Naive thymus-derived CD4-positive, alpha-beta T cell (primary cell): ENCODE measurements at places on chromosomes 11 and 22. TPM values are rescaled to one million over a fixed set of nuclear protein-coding genes. Genes with fewer than 3 reads are reported as not detected.
A peak's percentile ranks its signal among the peaks of the same experiment; 100 is the strongest.

GRCh38 chr11:71996946-71997345 is 1.8 kb upstream of the IL18BP start:
- no peak for DNase-seq

DNA sequence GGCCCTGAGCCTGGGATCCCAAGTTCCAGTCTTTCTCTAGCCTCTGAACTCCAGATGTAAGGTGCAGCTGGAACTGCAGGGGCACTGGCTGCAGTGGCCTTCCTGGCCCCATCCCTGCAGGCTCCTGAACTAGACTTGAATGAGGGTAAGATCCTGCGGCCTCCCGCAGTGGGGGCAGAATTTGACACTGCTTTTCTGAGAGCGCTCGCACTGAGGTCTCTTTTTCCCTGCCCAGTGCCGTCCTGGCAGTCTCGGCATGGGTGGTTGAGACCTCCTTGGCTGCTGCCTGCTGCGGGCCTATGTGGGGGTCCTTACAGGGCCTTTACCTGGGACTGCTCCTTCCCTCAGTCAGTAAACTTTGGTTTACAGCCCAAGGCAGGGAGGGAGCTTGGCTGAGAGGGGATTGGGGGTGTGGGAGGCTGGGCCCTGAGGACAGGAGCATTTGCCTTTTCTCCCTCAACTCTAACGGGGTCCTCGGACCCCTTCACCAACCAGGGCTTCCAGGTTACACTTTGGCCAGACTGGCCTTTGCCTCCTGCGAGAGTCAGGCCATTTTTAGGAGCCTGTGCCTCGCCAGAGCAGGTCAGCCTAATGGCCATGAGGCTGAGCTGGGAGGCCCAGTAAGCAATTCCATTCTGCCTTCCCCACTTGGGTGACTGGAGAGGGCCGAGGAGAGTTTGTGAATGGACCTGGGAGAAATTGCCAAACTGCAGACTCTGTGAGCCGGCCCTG is 35.4 kb downstream of the FAM83F start:
- no peak for DNase-seq

DNA sequence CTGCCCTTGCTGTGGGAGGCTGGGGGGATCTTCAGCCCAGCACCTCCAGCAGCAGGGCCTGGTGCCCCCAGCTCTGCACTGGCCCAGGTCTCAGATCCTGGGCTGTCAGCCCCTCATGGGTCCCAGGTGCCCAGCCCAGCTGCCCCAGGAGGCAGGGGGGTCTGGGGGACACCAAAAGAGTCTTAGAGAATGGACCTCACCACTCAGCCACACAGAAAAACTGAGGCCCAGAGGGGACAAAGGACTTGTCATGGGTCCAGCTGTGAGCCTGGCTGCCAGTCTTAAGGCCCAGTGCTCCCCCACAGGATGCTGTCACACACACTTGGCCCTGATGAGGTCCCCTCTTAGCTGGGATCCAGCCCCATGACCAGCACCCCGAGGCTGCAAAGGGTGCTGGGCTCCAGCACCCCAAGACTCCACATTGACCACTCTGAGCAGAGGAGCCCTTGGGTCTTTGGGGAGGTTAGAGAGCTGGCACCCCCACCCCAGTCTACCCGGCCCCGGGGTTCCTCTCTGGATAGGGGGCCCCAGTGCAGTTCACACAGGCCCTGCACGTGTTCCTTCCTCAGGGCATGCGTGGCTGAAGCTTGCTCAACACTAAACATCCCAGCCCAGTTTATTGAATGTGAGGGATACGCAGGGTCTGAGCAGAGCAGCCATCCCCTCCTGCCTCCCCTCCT is 54.4 kb downstream of the IGLL5 start:
- no peak for DNase-seq

DNA sequence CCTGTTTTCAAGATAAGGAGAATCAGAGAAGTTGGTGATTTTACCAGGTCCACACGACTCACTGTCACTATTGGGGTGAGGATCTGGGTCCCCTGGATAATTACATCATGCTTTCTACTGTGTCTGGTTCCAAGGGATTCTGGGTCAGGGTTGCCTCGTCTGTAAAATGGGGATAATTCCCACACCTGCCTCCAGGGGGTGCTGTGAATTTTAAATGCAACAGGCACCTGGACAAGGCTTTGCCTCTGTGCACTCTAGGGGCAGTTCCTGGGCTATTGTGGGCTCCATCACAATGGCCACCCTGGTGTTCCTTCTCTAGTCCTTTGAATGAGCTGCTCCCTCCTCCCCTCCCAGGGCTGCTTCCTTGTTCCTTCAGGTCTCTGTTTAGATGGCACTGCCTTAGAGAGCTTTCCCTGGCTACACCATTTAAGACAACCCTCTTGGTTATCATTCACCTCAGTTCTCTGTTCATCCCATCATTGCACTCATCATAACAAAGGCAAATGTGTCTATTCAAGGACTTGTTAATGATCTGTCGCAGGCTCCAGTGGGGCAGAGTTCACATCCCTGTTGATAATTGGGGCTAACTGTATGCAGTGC is 178.6 kb downstream of the MIAT start:
- DNase-seq: peak; percentile 20

- DNase-seq: no peak
These were observed 104.5 kb upstream of the LMO1 start for GRCh38 chr11:8368194-8368593.

GRCh38 chr11:104819107-104819506 is 79.2 kb downstream of the CASP12 start:
- DNase-seq: no peak

DNA sequence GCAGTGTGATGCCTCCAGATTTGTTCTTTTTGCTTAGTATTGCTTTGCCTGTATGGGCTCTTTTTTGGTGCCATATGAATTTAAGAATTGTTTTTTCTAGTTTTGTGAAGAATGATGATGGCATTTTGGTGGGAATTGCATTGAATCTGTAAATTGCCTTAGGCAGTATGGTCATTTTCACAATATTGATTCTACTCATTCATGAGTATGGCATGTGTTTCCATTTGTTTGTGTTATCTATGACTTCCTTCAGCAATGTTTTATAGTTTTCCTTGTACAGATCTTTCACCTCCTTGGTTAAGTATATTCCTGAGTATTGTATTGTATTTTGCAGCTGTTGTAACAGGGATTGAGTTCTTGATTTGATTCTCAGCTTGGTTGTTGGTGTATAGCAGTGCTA is 18.3 kb upstream of the ZBED5 start:
- no peak for DNase-seq

- DNase-seq: no peak
These were observed 436.4 kb upstream of the CCDC90B start for GRCh38 chr11:83722392-83723119.

- DNase-seq: no peak
These were observed 151.9 kb downstream of the DBX1 start for GRCh38 chr11:20008190-20008870.

DNA sequence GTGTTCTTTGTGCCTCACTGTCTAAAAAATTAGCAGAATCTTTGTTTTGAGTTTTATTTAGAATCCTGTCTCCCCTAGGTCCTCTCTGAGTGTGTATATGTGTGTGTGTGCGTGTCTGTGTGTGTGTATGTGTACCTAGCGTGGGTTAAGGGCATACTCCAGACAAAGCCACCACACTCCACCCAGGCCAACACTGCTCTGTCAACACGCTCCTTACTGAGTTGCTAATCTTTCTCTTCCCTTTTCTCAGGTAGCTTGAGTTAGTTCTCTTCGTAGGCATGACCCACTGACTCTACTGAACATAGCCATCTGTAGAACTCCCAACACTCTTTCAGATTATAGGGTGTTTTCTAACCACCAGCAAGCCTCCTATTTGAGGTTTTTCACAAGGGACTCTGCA is 131.1 kb downstream of the LRRC4C start:
- no peak for DNase-seq

DNA sequence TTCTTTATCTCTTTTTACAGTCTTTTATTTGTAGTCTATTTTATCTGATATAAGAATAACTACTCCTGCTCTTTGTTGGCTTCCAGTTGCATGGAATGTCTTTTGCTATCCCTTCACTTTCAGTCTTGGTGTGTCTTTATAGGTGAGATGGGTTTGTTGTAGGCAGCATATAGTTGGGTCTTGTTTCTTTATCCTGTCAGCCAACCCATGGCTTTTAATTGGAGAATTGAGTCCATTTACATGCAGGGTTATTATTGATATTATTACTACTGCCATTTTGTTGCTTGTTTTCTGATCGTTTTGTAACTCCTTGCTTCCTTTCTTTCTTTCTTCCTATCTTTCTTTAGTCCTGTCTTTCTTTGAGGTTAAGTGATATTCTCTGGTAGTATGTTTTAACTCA is 11.9 kb upstream of the IL17RA start:
- DNase-seq: no peak

GRCh38 chr11:107882095-107882820 is 23.7 kb upstream of the SLC35F2 start:
- no peak for DNase-seq

GRCh38 chr11:129705341-129705740 is 110.3 kb upstream of the TMEM45B start:
- DNase-seq: no peak

DNA sequence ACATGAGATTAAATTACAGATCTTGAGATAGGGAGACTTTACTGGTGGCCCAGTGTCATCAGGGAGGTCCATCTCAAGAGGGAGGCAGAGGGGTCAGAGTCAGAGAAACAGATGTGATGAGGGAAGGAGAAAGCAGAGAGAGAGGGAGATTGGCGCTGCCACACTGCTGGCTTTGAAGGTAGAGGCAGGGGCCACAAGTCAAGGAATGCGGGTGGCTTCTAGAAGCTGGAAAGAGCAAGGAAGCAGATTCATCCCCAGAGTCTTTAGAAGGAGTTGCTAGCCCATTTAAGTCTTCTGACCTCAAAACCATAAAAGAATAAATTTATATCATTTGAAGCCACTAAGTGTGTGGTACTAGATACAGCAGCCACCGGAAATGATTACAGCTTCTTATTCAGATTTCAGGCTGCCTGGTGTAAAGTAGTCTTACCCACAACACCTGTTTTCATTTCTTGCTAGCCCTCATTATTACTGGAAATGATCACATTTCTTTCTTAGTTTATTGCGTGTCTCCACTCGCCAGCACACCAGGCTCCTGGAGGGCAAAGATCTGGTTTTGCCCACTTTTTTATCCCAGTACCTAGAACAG is 12.6 kb upstream of the SERPINH1 start:
- no peak for DNase-seq

GRCh38 chr11:64916040-64916774 is 802 bp downstream of the ATG2A start:
- peak; percentile 54 for DNase-seq

- DNase-seq: peak; percentile 46
These were observed 4.7 kb upstream of the NEAT1 start for GRCh38 chr11:65417702-65418430.

GRCh38 chr22:47233316-47234243 is 471.1 kb downstream of the TBC1D22A start:
- no peak for DNase-seq

GRCh38 chr11:77752516-77752915 is 68.0 kb downstream of the RSF1 start:
- no peak for DNase-seq

DNA sequence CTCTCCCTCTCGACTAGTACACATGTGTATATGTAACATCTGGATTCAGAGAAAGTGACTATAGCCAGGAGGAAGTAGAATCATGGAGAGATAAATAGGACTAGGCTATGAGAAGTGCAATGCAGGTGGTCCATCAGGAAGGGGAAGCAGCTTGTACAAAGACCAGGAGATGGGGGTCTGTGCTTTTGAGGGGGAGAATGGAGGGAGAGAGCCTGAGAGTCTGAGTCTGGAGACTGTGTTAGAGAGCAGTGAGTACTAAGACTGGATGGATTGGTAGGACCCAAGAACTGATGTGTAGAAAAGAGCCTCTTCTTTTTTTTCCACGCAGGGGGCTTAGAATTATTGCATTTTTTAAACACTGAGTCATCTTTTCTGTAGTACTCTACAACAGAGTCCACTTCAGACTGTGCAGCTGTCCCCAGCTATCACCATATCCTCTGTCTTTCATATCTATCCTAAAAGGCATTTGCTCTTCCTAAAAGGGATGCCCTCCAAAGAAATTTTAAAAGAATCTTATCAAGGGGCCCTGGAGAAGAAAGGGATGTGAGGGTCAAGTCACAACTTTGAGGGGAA is 80.4 kb downstream of the BDNF start:
- no peak for DNase-seq

DNA sequence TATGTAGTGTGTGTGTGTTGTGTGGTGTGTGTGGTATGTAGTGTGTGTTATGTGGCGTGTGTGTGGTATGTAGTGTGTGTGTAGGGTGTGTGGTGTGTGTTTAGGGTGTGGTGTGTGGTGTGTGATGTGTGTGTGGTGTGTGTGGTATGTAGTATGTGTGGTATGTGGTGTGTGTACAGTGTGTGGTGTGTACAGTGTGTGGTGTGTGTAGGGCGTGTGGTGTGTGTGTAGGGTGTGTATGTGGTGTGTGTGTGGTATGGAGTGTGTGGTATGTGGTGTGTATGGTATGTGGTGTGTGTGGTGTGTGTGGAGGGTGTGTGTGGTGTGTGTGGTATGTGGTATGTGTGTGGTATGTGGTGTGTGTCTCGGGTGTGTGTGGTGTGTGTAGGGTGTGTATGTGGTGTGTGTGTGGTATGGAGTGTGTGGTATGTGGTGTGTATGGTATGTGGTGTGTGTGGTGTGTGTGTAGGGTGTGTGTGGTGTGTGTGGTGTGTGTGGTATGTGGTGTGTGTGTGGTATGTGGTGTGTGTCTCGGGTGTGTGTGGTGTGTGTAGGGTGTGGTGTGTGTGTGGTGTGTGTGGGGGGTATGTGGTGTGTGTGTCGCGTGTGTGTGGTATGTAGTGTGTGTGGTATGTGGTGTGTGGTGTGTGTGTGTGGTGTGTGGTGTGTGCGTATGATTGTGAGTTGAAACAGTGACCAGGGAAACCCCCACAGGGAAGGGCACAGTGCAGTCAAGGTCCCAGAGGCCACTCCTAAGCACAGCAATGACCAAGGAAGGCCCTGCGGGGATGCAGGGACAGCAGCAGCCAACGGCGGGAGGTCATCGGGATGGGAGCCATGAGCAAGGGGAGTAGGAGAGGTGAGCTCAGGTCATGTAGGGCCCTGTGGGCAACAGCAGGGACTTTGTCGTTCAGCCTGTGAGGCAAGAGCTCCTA is 2.9 kb upstream of the PPP6R2 start:
- DNase-seq: no peak

- DNase-seq: no peak
These were observed 140.6 kb upstream of the CADM1 start for GRCh38 chr11:115644856-115645255.

The CASP1 gene
- polyA plus RNA-seq: 70.1 TPM

The SLN gene
- not detected for polyA plus RNA-seq
